ENCODE measurements at places on chromosomes 12 and 14.

DNA sequence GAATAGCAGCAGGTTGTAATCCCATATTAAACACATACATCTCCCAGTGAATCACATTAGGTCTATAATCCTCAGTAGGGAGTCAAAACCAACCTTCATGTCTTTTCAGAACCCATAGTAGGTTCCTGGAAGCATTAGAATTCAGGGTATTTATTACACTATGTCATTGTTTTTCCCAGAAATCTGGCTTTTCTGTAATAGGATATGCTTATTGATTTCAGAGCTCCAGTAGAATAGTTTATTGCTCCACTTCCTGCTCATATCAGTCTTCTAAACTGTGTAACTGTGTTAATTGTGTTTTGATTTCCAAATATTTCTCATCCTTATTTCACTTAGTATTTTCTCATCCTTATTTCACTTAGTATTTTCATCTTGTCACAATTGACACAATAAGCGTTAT lies 268.0 kb downstream of the CCDC59 start:
- no peak for DNase-seq

DNA sequence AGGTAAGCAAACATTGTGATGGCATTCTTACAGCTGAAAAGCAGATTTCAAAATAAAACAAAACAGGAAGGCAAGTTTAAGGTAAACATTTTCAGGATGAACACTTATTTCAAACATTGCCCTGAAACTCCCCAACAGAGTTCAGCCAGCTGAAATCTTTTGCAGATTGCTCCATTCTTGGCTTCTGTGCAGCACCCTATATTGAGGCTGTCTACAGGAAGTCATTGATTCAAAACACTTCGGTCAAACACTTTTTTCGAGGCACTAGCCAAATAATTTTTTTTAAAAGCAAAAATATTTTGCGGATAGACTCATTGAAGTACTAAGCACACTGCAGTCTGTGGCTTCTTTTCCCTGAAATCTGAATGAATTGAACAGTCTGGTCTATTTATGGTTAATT lies 318.1 kb upstream of the PDE3A start:
- no peak for DNase-seq

GRCh38 chr12:76920172-76921099 lies 41.6 kb upstream of the CSRP2 start:
- no peak for DNase-seq

DNA sequence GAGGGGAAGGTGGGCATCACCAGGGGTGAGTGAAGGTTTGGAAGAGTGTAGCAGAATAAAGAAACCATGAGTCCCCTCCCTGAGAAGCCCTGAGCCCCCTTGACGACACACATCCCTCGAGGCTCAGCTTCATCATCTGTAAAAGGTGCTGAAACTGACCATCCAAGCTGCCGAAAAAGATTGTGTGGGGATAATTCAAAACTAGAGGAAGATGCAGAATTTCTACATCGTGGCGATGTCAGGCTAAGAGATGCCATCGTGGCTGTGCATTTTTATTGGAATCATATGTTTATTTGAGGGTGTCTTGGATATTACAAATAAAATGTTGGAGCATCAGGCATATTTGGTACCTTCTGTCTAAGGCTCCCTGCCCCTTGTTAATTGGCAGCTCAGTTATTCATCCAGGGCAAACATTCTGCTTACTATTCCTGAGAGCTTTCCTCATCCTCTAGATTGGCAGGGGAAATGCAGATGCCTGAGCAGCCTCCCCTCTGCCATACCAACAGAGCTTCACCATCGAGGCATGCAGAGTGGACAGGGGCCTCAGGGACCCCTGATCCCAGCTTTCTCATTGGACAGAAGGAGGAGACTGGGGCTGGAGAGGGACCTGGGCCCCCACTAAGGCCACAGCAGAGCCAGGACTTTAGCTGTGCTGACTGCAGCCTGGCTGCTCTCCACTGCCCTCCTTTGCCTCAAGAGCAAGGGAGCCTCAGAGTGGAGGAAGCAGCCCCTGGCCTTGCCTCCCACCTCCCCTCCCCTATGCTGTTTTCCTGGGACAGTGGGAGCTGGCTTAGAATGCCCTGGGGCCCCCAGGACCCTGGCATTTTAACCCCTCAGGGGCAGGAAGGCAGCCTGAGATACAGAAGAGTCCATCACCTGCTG lies 7.0 kb downstream of the SERPINA1 start:
- no peak for DNase-seq

GRCh38 chr14:29197557-29197956 lies 431.0 kb downstream of the FOXG1 start:
- no peak for DNase-seq

DNA sequence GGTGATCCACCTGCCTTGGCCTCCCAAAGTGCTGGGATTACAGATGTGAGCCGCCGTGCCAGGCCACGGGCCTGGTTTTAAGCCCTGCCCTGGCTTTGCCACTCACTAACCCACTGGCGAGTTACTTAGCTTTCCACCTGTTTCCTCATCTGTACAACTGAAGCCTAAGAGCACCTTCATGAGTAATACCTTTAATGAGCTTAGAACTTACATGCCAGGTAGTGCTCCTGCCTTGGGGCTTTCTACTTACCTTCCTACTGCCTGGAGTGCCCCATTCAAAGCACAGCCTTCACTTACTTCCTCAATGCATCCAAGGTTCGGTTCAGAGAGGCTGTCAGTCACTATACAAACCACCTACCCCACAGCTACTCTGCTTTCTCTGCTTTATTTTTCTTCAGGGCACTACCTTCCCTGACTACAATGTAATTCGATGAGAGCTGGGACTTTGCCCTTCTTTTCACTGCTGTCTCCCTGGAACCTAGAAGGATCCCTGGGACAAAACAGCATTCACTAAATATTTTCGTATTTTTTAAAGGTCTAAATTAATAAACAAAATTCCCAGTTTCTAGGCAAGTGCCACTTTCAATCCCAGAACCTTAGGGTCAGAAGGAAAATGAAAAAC lies 13.8 kb downstream of the ZCCHC8 start:
- no peak for DNase-seq

- no peak for DNase-seq
These were observed 351.3 kb upstream of the KITLG start for GRCh38 chr12:88931598-88931997.

GRCh38 chr12:57929092-57929830 lies 12.1 kb upstream of the ATP23 start:
- DNase-seq, result no peak

DNA sequence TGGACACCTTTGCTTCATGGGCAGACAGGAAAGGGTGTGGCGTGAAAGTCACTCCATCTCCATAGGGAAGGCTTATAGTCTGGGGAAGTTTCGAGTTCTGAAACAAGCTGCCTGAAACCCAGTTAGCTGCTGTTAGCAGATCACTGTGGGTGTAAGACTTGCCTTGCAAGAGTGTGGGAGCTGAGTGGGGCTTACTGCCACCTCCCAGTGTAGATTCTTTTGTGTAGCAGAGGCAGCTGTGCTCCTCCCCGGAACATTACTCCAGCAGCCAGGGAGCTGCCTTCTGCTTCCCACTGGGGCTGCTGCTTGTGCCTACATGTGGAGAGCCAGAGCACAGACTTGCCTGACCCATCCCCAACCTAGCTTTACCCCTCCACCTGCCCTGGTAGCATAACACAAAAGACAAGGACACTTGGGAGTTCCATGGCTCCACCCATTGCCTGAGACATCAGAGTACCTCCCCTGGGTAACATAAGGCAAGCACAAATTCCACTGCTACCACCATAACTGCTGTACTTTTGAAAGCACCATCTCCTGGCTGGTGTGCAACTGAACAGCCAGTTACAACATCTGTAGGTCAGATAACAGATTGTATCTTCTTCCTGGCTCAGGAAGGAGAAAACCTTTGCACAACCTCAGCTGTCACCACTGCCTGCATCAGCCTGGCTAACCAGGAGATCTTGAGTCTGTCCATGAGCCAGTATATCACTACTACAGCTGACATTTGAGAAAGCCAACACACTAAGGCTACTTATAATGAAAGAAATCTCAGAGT lies 69.5 kb downstream of the ADAMTS20 start:
- no peak for DNase-seq

DNA sequence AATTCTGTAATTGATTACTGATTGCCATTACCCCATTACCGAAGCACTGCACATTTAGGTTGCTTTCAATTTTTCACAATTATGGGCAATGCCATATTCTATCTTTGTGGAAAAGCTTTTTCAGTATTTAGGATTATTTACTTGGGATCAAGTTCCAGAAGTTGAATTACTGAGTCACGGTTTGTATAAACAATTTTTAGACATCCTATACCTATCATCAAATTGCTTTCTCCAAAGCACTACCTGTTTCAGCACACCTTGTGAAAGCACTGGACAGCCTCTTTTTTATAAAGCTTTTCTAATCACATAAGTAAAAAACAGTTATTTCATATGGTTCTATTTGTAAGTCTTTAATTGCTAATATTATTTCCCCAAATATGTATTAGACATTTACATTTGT lies 221.5 kb upstream of the CAND1 start:
- DNase-seq, result no peak

- DNase-seq, result no peak
These were observed 43.7 kb downstream of the SAV1 start for GRCh38 chr14:50624447-50624846.

DNA sequence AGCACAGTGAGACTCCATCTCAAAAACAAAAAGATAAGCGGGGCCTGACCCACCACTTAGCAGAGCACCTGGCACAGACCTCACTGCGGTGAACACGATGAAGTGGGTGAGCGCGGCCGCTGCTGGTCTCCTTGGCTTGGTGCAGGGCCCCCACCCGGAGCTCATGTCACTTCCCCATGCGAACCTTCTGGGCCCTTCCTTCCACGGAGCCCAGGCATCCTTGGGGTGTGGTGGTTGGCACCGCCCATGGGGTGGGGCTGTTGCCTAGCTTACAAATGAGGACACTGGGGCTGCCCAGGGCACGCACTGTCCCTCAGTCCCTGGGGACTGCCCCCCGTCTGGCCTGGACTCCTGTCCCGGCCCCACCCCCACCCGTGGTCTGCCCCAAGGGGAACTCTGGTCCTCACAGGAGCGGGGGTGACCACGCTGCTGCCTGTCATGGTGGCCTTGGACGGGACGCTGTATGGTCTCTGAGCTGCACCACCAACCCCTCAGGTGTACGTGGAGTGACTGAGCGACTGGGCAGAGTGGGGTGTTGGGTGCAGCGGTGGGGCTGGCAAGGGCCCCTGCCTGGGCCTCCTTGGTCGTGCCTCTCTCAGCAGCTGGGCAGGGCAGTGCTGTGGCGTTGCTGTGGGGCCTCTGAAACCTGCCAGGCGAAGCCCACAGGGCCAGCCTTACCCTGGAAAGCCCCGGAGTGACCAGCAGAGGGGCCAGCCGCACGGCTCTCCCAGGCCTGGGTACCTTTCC lies 15.3 kb downstream of the FBRSL1 start:
- DNase-seq, result no peak

GRCh38 chr12:94831081-94831751 lies 172.3 kb downstream of the NDUFA12 start:
- DNase-seq, result no peak

- DNase-seq, result no peak
These were observed 28.4 kb upstream of the GAS2L3 start for GRCh38 chr12:100545092-100545491.

- no peak for DNase-seq
These were observed 25.9 kb downstream of the MMP17 start for GRCh38 chr12:131853832-131854797.

- DNase-seq, result no peak
These were observed 68.9 kb downstream of the KDM2B start for GRCh38 chr12:121511916-121512315.

DNA sequence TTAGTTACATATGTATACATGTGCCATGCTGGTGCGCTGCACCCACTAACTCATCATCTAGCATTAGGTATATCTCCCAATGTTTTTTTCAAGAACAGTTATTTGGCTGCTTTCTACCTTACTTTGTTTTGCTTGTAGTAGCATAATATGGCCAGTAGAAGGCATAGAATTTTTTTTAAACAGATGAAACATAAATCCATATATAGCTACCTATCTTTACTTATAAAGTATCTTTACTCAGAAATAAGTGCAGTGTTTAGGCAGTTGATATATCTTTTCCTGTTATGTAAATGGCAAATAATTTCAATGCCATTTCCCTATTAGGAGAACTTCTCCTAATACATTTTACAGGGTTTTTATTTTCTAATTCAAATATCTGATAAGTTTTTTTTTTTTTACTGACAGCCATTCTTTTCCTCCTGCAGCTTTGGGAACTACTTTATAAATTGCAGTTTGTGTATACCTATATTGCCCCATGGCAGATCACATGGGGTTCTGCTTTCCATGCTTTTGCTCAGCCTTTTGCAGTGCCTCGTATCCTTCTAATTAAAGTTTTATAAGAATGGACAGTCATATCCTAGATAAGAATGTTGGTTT lies 143.1 kb downstream of the PCNX1 start:
- DNase-seq, result no peak

DNA sequence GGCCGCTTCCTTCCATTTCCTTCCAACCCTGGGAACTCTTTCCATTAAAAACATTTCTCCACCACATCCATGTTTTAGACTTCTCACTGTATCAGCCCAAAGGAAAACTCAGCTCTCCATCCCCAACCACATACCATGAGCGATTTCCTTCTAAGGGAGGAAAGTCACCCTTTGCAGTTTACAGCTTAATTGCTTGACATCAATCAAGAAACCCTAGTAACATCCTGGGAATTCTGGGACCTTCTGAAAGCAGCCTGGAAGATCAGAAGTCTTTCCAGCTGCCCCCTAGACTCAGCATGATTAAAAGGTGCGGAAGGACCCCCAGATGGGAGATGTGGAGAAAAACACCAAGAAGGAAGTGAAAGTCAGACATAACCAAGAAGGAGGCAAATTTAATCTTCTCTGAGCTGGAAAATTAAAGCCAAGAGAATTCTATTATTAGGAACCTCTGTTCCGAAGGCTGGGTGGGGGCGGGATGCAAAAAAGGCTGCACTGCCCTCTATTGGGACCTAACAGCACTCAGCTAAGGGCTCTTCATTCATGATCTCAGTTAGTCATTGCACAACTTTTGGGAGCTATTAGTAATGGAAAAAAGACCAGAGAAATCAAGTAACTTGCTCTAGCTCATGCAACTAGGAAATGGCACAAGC lies 73.3 kb upstream of the PLXNC1 start:
- no peak for DNase-seq

DNA sequence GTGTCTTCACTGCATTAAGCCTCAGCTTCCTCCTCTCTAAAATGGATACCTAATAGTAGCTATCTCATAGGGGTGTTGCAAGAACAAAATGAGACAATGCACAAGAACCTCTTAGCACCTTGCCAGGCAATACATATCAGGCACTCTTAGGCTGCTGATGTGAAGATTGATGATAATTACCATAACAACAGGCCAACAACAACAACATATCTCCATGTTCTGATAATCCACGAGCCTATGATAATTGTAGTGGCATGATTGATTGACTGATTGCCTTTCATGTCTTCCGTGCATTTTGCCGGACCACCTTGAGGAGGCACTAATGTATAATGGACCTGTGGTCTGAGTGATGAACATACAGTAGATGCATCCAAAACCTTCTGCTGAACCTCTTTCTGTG lies 50.7 kb upstream of the WSCD2 start:
- no peak for DNase-seq

- no peak for DNase-seq
These were observed 291.6 kb downstream of the DAD1 start for GRCh38 chr14:22297376-22297775.

All from frontal cortex (tissue), 4 donors.